ENCODE measurements at places on chromosomes 1 and 21.

- DNase-seq = no peak
These were observed 55.0 kb upstream of the PSMG1 start for GRCh38 chr21:39238275-39238674.

DNA sequence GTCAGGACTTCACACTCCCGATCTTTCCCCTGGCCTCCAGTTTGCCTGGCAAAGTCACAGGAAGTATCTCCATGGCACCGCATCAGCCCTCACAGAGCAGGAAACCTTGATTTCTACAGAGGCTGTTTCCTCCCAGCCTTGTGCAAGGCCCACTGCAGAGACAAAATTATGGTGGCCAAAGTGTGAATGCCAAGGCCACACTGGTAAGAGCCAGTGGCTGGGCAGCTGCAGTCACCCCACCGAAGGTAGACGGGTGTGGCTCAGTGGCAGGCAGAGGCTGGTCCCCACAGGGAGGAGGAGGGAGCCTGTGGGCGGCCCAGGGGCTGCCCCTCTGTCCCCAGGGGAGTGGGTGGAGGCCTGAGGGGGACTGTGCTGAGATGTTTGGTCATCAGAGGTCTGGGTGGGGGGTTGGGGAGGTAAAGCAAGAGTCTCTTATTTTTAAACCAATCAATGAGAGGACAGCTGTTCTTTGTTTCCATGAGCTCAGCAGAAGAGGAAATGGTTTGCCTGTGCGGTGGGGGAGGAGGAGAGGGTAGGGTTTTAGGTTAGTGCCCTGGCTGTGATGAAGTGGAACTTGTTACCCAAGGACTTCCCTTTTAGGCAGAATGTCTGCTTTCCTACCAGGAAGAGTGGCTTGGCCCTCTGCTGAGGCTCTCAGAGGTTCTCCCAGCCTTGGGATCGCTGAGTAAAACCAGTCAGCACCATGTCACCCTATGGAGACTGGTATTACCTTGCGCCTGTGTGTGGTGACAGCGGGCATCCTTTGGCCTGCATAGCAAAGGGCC lies 18.0 kb upstream of the BTG2 start:
- DNase-seq = peak; percentile 92

GRCh38 chr1:185448591-185449186 lies 131.6 kb upstream of the IVNS1ABP start:
- DNase-seq = no peak

DNA sequence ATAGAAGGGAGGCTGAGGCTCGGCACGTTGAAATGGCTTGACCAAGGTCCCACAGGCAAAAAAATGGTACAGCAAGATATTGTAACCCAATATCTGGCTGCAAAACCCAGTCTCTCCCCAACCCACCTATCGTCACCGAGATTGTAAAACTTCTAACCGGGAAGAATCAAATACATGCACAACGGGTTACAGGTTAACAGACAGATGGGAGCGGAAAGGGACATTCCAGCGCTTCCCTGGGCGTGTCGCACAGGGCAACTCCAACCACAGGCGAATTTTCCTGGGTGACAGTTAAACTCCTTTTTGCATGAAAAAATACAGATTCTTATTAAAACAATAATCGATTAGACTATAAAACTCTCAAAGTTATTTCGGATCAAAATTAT lies 31.8 kb upstream of the JUN start:
- DNase-seq = peak; percentile 26

DNA sequence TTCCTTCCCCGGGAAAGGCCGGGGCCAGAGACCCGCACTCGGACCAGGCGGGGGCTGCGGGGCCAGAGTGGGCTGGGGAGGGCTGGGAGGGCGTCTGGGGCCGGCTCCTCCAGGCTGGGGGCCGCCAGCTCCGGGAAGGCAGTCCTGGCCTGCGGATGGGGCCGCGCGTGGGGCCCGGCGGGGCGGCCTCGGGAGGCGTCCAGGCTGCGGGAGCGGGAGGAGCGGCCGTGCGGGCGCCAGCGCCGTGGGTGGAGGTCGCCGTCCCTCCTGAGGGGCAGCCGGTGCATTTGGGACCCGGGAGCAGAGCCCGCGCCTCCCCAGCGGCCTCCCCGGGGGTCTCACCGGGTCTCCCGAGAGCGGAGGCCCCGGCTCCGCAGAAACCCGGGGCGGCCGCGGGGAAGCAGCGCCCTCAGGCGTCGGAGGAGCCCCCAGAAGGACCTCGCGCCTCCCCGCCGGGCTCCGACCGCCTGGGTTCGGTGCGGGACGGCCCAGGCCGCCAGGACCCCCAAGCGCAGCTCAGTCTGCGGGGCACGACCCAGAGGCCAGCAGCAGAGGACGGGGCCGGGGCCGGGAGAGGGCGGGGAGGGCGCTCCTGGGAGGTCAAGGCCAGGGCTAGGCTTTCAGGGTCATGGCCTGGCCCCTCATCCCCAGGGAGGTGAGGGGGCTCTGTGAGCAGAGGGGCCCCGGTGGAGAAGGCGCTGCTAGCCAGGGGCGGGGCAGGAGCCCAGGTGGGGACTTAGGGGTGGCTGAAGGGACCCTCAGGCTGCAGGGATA lies 7.2 kb upstream of the SLX9 start:
- peak; percentile 69 for DNase-seq

DNA sequence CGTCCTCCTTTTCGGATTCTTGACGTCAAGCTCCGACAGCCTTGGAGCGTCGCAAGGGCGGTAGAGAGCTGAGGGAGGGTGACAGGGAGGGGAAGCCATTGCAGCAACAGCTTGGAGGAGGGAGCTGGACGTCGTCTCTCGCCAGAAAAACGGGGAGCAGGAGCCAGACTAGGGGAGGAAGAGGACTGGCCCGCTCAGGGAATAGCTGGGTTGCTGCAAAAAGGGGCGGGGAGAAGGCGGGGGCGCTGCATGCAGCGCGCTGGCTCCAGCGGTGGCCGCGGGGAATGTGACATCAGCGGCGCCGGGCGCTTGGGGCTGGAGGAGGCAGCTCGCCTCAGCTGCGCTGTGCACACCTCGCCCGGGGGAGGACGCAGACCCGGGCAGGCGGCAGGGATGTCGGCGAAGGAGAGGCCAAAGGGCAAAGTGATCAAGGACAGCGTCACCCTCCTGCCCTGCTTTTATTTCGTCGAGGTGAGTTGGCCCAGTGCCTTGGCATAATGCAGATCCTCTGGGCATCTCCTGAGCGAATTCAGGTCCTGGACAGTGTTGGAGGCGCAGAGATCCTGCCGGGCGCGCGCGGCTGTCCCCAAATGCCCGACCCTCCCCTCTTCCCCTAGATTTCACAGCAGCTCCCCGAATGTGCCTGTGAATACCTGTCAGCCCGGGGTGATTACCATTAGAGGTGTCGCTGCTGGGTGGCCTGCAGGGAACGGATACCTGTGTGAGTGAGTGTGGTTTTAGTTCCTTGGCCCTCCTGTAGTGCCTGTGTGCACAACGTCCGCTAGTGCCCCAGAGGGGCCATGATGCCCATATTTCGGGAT lies at the start of gene PLPPR4:
Gene PLPPR4 (plus strand): TSS at position 292 of the 821 bp plus-strand sequence. CDS start 102 bp downstream, at position 394.
- DNase-seq = no peak

- no peak for DNase-seq
These were observed 27.7 kb upstream of the HAO2 start for GRCh38 chr1:119340861-119341261.

- no peak for DNase-seq
These were observed 150.3 kb downstream of the DMRTA2 start for GRCh38 chr1:50272912-50273311.

- DNase-seq = no peak
These were observed 723.9 kb downstream of the PTPRU start for GRCh38 chr1:29960156-29960755.

DNA sequence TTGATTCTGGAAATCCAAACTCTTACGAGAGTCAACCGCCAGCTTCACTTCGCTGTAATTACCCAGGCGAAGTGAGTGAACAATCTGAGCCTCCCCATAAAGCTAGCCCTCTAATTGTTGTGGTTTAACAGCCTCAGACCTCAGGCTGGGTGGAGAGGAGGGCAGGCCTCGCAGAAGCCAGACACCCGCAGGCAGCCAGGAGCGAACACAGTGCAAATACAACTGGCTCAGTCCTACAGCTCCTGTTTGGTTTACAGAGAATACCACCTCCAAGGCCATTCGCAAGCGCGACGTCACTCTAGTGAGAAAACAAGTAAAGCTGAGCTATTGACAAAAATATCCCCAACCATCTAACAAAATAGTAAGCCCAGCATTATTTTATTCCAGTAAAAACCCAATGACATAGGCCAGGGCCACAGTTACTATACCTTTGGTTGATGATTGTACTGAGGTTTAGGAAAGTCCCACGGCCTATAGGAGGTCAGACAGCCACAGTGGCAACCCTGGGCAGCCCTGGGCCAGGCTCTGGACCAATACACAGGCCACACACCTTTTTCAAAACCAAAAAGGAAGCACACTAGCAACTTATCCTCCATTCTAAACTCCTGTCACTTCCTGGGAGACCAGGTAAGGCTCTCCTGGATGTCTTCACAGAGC lies 163.3 kb downstream of the ETS2 start:
- DNase-seq = no peak

- no peak for DNase-seq
These were observed 139.8 kb upstream of the KIF26B start for GRCh38 chr1:245015031-245015430.
